ENCODE measurements at places on chromosomes 4 and X. TPM values are rescaled to one million over a fixed set of nuclear protein-coding genes. Genes with fewer than 3 reads are reported as not detected.
A peak's percentile ranks its signal among the peaks of the same experiment; 100 is the strongest.

DNA sequence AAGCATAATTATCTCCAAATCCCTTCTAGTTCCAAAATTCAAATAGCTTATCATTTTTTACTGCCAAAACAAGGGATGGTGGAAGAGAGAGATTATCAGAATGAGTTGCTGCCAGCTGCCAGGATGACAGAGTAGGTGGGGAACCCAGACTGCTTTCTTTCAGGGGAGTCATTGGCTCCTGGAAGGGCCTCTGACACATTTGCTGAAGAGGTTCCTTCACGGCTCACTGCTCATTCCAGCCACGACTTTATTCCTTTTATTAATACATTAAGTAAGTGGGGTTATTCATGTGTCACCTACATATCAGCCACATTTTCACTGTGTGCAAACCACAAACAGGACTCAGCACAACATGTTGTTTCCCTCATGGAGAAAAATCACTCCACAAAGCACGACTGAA lies 12.7 kb upstream of the SMIM43 start:
- H3K27me3 ChIP-seq: no peaks in the 10 kb centered on the region
- no peaks in the 10 kb centered on the region for H3K4me1 ChIP-seq
- no peak overlapping the region for H3K27ac ChIP-seq
- no peak for DNase-seq

Gene MAGEA1
- total RNA-seq: 31.6 TPM

DNA sequence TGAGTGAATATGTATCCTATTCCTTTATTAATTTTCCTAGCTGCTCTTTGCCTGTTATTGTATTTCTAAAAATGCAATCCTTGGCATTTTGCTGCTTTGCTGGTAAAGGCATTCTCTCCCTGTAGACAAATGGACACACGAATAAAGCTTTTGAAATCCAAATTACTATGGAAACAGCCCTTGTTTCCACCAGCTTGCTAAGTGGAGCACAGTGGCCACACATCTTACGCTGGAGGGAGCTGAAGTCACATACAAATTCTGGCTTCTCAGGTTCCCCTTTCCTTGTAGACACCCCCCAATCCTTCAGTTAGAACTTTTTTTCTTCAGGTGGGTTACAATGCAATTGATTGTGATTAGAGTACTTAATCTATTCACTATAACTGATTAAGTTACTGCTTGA lies 66.2 kb downstream of the AGA start:
- no peaks in the 10 kb centered on the region for H3K4me1 ChIP-seq
- no peaks in the 10 kb centered on the region for H3K27me3 ChIP-seq
- H3K36me3 ChIP-seq: no peaks in the 10 kb centered on the region
- H3K27ac ChIP-seq: no peak overlapping the region

Gene CXCL6
- total RNA-seq: not detected

DNA sequence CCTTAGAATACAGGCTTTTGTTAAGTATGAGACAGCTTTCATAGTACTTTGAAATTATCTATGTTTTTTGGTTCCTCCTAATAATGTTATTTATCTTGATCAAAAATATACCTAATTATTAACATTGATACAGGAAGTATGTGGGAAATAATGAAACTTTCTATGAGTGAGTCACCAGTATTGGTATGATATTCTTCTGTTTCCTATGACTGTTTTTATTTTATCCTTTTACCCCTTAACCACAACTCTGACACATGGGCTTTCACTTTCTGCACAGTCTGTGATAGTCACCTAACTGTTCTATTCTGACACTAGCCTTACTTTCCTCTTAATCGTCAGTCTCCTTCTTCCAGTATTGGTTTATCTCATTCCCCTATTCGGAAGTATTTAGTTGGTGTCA lies 4.7 kb downstream of the THAP9 start:
- H3K27ac ChIP-seq: 0 out of 2 replicates have a peak overlapping the region, but pooled peaks have one; percentile 11
- H3K4me3 ChIP-seq: no peak overlapping the region
- H3K36me3 ChIP-seq: no peaks in the 10 kb centered on the region
- H3K4me1 ChIP-seq: peaks cover 30% of the 10 kb centered on the region
- H3K27me3 ChIP-seq: no peaks in the 10 kb centered on the region

DNA sequence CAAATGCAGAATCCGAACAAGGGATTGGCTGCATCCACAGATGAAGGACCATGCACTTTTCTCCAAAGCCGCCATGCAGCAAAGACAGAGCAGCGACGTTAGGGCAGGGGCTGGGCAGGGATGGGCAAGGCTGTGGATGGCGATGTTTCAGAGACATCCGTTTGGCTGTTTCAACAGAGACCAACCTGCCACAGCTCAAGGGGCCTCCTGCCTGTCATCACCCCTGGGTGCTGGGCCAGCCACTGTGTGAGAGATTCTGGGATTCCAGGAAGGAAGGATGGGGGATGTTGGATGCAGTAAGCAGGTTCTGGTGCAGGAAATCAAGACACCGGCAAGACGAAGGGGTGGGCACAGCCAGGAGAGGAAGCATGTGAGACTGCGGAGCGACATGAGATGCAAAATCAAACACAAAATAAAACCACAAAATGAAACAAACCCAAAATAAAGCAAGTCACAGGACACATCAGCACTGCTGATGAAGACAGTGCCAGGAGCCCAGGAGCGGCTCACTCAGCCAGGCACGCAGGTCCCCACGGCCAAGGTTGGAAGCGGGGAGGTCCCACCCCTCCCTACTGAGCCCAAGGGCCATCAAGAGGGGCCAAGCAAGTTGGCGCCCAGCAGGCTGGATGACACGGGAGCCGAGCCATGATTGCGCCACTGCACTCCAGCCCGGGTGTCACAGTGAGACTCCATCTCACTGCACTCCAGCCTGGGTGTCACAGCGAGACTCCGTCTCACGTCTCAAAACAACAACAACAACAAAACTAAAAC lies 68.1 kb downstream of the FAM53A start:
- no peak for DNase-seq
- H3K4me3 ChIP-seq: no peak overlapping the region
- no peaks in the 10 kb centered on the region for H3K4me1 ChIP-seq
- no peaks in the 10 kb centered on the region for H3K27me3 ChIP-seq

GRCh38 chrX:150635952-150636351 lies 57.2 kb upstream of the MTMR1 start:
- H3K36me3 ChIP-seq: no peaks in the 10 kb centered on the region
- no peak for DNase-seq
- peaks cover 8% of the 10 kb centered on the region for H3K4me1 ChIP-seq
- no peak overlapping the region for H3K4me3 ChIP-seq

Gene DBET
- not detected for total RNA-seq

GRCh38 chrX:128335671-128336070 lies 283.5 kb upstream of the ACTRT1 start:
- no peaks in the 10 kb centered on the region for H3K4me1 ChIP-seq
- H3K4me3 ChIP-seq: no peak overlapping the region

Gene MEPE
- not detected for total RNA-seq

- no peaks in the 10 kb centered on the region for H3K4me1 ChIP-seq
- no peak overlapping the region for H3K4me3 ChIP-seq
- H3K27ac ChIP-seq: no peak overlapping the region
- DNase-seq: no peak
Observed at GRCh38 chr4:167966143-167966542, 126.2 kb upstream of the ANXA10 start.

GRCh38 chr4:143424276-143424675 lies 87.6 kb downstream of the GAB1 start:
- no peak overlapping the region for H3K27ac ChIP-seq
- DNase-seq: no peak
- H3K36me3 ChIP-seq: no peaks in the 10 kb centered on the region
- H3K27me3 ChIP-seq: no peaks in the 10 kb centered on the region
- no peak overlapping the region for H3K4me3 ChIP-seq

Gene SOWAHD
- total RNA-seq: not detected

Gene EGF
- not detected for total RNA-seq

Gene KLHL5
- 147 TPM for total RNA-seq

DNA sequence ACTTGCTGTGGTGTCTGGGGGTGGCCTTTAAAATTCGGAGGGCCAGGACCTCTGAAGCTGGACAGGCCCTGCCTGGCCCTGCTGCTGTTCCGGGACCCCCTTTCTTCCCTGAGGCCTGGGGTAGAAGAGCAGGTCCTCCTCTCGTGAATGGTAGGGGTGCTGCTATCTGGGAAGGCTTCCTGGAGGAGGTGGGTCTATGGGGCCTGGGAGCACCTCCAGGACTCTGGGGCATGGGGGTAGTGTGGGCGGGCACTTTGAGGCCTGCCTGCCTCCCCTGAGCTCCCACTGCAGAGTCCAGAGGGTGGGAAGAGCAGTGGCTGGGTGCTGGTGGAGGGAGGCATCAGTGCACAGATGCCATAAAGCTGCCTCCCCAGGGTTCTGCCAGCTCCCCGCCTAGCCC lies 4.9 kb upstream of the MXD4 start:
- no peaks in the 10 kb centered on the region for H3K27me3 ChIP-seq
- H3K36me3 ChIP-seq: no peaks in the 10 kb centered on the region
- H3K27ac ChIP-seq: no peak overlapping the region
- peaks cover 23% of the 10 kb centered on the region for H3K4me1 ChIP-seq
- H3K4me3 ChIP-seq: no peak overlapping the region

Gene ANKRD50
- not detected for total RNA-seq

- no peak for DNase-seq
- H3K27me3 ChIP-seq: no peaks in the 10 kb centered on the region
- H3K4me3 ChIP-seq: no peak overlapping the region
- no peaks in the 10 kb centered on the region for H3K36me3 ChIP-seq
- no peaks in the 10 kb centered on the region for H3K4me1 ChIP-seq
Observed at GRCh38 chr4:81687471-81687870, 215.8 kb upstream of the RASGEF1B start.

Gene MAB21L2
- total RNA-seq: not detected

DNA sequence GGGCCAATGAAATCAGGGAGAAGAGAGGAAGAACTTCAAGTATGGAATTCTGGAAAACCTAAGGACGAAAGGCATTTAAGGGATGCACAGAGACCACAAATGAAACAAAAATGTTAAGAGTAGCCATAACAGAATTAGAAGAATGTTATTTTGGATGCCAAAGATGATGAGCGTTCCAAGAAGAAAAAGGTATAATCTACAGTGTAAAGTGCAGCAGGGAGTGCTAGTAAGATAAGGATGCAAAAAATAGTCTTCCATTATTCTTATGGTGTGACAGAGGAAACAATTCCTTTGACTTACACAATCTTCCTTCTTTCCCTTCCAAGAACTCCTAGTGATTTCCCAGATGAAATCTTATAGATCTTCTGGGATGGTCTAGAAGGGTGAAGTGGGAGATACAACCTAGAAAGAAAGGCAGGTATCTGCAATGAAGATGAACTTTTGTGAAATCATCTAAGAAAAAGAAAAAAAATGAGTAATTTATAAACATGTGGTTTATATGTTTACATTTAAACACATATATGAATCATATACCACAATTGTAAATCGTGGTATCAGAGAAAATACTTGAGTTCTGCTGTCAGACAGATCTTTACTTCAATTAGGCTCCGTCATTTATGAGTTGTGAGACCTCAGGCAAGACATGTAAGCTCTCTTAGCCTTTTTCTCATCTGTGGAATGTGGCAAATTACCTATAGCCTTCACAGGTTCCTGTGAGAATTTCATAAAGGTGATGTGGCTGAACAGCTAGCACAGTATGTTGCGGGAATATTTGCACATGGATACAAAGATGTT lies 8.1 kb downstream of the MORF4L2 start:
- no peaks in the 10 kb centered on the region for H3K4me1 ChIP-seq
- H3K4me3 ChIP-seq: no peak overlapping the region

Gene RAB9A
- total RNA-seq: 59.3 TPM

DNA sequence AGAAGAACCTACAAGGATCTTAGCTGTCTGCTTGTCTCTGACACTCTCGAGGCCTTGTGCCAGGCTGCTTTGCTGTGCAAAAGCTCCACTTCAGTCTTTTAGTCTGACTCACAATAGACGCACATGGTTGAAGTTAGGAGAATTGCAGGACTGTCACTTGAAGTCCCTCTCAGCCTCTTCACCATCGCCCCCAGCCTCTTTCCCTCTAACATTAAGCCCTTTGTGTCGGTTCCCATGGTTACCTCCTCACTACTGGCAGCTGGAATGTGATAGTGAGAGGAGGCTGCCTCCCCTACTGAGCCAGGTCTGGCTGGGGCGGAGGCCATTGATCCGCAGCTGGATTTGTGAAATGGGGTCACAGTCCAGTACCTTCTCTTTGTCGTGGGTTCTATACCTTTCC lies 201.8 kb downstream of the SOWAHB start:
- H3K27me3 ChIP-seq: no peaks in the 10 kb centered on the region
- no peaks in the 10 kb centered on the region for H3K4me1 ChIP-seq
- no peak overlapping the region for H3K27ac ChIP-seq
- no peak for DNase-seq

Gene CXCL9
- total RNA-seq: not detected

DNA sequence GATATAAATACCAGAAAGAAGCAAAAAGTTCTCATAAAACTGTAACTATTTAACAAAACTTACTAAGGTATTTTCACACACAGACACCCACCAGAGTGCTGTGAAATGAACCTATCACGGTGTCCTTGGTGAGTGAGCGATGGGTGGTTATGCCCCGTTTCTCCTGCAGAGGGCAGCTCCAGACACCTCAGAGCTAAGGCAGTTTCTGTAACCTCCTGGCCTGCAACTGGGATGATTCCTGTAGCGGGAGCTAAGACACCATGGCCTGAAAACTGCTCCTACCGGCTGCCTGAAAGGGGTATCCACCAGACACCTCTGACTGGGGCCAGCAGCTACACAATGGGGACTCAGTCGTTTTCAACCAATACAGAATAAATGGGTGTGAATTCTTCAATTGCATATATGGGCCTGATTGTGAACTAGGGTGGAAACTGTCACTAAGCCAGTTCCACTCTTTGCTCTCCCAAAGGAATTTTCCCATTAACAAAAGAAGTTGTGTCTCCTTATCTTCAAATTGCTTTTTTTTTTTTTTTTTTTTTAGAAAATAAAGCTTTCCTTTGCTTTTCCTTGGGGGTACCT lies 2375.8 kb upstream of the TENM3 start:
- H3K36me3 ChIP-seq: no peaks in the 10 kb centered on the region
- no peak overlapping the region for H3K27ac ChIP-seq
- no peaks in the 10 kb centered on the region for H3K4me1 ChIP-seq
- no peaks in the 10 kb centered on the region for H3K27me3 ChIP-seq

Gene HELT
- not detected for total RNA-seq

DNA sequence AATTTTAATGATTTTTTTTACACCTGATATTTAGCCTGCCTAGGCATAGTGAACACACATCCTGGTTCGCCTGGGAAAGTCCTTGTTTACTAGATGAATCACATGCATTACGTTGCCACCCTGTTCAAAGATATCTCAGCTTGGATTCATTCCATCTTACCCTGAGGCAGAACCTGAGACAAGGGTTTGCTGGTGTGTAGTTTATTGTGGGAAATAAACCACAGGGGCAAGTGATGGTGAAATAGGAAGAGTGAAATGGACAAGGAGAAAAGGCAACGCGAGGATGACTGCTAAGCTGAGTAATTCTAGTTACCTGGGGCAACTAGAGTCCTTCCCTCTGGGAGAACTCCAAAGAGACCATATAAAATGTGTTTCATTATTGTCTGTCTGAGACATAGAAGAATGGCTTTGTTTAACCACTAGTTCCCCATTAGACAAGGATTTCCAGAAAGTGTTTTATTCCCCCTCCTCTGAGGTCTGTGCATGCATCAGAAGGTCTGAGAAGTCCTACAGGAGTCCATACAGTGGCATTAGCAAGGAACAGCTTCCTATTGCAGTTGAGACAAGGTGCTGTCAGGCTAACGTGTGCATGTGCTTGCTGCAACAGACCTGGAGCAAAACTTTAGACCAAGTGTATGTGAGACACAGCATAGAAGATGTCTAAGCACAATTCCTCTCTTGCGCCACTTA lies 797.3 kb upstream of the FRG1 start:
- no peaks in the 10 kb centered on the region for H3K27me3 ChIP-seq
- H3K36me3 ChIP-seq: no peaks in the 10 kb centered on the region
- no peaks in the 10 kb centered on the region for H3K4me1 ChIP-seq
- no peak overlapping the region for H3K4me3 ChIP-seq

Measured in Karpas-422 (cell line).